ENCODE measurements at places on chromosomes 1 and 21.

GRCh38 chr1:27886744-27887143 is 14.4 kb downstream of the THEMIS2 start:
- DNase-seq, result no peak

- no peak for DNase-seq
Observed at GRCh38 chr21:35861661-35862060, 198.7 kb downstream of the SETD4 start.

- DNase-seq, result no peak
Observed at GRCh38 chr1:54698346-54698745, 17.3 kb upstream of the TTC4 start.

DNA sequence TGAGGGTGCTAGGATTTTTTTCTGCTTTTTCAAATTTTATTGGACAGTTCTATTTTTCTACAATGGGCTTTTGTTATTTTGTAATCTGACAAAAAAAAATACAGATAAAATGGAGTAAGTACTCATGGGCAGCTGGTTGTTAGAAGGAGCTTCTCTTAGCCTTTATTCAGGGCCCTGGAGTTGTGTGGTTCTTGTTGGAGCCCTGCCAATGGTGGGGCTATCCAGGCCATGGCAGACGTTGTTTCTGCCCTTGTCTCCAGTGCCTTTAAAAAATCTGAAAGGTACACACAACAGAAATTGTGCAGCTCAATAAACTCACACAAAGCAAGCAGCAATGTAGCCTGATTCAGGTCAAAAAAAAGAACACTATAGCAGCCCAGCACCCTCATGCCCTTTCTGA is 153.5 kb upstream of the GALNT2 start:
- DNase-seq, result no peak

GRCh38 chr1:229067546-229067945 is 203.4 kb upstream of the RAB4A start:
- DNase-seq, result no peak

Measured in activated CD4-positive, CD25-positive, alpha-beta regulatory T cell treated with anti-CD3 and anti-CD28 coated beads, Interleukin-2, amount 50 U/mL, for 16 hours (primary cell).